ENCODE measurements at places on chromosomes 1 and 21. TPM values are rescaled to one million over a fixed set of nuclear protein-coding genes. Genes with fewer than 3 reads are reported as not detected.

DNA sequence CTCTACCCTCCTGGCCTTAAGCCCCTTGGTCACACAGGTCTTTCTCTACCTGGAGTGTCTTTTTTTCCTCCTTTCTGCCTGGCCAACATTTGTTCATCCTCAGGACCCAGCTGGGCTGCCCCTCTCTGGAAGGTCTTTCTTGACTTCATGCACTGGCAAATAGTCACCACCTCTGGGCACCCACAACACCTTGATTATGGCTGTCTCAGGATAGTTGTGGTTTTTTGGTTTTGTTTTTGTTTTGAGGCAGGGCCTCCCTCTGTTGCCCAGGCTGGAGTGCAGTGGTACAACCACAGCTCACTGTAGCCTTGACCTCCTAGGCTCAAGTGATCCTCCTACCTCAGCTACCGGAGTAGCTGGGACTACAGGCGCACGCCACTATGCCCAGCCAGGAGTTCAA lies 10.8 kb downstream of the RPS6KA1 start:
- DNase-seq = no peak

- peak; percentile 71 for DNase-seq
These were observed 33.0 kb upstream of the ADARB1 start for GRCh38 chr21:45041351-45041805.

GRCh38 chr1:8604041-8604945 lies 213.1 kb downstream of the RERE start:
- no peak for DNase-seq

- peak; percentile 70 for DNase-seq
These were observed 148.4 kb downstream of the COP1 start for GRCh38 chr1:176058686-176059085.

GRCh38 chr1:26346274-26347033 lies 7.5 kb downstream of the CRYBG2 start:
- no peak for DNase-seq

DNA sequence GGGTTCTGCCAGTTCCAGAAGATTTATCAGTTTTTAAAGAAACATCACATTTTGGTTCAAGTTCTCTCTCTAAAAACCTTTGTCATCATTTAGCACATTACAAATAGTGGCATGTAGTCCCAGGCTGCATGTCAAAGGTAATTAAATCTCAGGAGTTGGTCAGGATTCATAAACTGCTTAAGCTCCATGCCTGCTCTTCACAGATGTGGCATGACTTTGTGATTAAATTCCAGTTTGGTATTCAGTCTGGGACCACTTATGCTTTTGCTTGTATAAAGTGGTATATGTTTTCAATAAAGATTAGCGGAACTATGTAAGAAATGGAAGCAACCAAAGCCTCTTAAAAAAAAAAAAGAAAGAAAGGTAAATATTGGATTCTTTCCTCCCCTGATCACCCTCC lies 408.0 kb downstream of the DISC1 start:
- no peak for DNase-seq

GRCh38 chr1:222897527-222898190 lies 82.8 kb downstream of the DISP1 start:
- DNase-seq = no peak

DNA sequence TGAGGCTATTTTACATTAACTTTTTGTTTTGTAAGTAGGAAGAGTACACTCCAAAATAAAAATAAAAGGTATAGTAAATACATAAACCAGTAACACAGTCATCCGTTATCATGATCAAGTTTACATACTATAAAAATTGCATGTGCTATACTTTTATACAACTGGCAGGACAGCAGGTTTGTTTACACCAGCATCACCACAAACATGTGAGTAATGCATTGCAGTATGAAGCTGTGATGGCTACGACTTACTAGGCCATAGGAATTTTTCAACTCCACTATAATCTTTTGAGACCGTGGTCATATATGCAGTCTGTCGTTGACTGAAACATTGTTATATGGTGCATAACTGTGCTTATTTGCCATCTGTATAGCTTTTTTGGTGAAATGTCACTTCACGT lies 106.2 kb downstream of the CENPF start:
- DNase-seq = no peak

DNA sequence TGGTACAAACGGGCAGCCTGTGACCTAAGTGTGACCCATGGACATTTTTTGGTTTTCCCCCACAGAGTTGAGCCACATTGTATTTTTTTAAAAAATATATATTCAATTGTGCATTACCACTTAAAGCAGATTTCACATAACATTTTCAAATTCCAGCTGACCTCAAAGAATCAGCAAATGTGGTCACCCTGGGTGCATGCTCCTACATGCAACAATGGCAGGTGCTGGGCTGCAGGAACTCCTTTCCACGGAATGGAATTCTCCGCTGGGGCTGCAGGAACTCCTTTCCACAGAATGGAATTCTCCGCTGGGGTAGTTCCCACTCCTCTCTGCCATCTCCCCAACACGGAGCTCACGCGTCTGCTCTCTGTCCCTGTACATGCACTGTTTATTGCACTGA lies 68.7 kb downstream of the MAP10 start:
- DNase-seq = no peak

GRCh38 chr1:165726169-165726568 lies 27.8 kb upstream of the ALDH9A1 start:
- no peak for DNase-seq

GRCh38 chr1:65813956-65814355 lies 21.3 kb downstream of the PDE4B start:
- no peak for DNase-seq

DNA sequence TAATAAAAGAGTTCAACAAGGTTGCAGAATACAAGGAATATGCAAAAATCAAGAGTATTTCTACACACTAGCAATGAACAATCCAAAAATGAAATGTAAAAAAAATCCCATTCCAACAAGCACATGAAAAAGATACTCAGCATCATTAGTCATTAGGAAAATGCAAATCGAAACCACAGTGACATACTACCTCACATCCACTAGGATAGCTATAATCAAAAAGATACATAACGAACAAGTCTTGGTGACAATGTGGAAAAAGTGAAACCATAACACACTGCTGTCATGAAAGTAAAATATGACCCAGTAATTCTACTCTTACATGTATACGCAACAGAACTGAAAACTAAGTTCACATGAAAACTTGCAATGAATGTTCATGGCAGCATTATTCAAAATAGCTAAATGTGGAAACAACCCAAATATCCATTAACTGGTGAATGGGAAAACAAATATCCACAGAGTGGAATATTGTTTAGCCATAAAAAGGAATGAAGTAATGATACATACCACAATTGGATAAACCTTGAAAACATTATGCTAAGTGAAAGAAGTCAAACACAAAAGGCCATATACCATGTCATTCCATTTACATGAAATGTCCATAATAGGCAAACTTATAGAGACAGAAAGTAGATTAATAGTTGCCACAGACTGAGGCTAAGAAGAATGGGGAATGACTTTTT lies 34.3 kb downstream of the PIK3R3 start:
- DNase-seq = no peak

DNA sequence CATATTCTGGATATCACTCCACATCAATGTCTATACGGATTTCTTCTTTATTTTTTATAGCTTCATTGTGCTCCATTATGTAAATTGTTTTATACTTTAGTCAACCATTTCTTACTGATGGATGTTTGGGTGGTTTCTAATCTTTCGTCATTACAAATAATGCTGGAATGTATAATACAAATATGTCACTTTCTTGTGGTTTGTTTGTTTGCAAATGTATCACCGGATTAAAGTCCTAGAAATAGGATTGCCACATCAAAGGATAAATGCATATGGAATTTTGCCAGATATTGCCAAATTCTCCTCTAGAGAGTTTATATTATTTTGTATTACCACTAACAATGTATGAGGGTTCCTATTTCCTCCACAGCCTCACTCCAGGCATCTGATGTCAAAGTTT lies 48.7 kb upstream of the PRDM2 start:
- peak; percentile 19 for DNase-seq

DNA sequence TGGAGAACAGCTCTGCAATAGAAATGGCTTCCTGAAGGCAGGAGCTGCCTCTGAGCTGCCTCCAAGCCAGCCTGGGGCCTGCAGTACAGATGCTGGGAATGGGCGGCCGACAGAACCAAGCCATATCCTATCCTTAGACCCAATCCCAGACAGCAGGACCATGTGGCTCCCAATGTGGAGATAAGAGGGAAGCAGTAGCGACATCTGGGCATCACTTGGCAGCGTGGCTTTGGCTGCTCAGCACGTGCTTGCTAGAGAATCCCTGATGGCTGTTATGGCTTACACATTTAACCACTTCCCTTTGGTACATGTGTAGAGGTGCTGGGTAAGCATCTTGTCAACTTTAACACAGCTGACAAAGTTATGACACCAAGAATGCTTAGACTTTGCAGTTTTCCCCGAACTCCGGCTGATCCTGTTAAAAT lies 87.7 kb downstream of the MAN1C1 start:
- no peak for DNase-seq

GRCh38 chr1:80894921-80895320 lies 905.8 kb upstream of the ADGRL2 start:
- no peak for DNase-seq

GRCh38 chr1:91885716-91886506 lies at the start of gene TGFBR3:
TSS of gene TGFBR3 (minus strand) at chr1:91886151. CDS start at chr1:91861531, 24,620 bp downstream.
- DNase-seq = peak; percentile 97

GRCh38 chr1:97814121-97814520 lies 106.7 kb downstream of the DPYD start:
- DNase-seq = no peak

- DNase-seq = no peak
These were observed 11.7 kb downstream of the IFNGR2 start for GRCh38 chr21:33414926-33415325.

DNA sequence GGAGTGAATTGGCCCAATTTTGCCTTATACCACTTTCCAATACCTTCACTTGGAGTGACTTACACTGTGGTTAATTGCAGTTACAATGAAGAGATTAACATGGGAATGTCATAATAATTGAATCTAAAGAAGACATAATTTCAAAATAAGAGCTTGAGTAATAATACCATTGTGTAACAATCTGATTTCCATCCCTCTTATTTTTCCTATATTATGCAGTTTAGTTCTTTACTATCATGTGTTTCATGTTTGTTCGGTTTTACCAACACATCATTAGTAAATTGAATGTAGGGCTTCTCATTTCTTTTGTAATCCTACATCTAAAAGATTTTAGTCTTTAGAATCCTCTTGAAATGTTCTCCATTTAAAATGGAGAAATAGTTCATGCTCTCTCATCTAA lies 19.2 kb upstream of the XPR1 start:
- no peak for DNase-seq

- no peak for DNase-seq
These were observed 148.7 kb downstream of the ZNF326 start for GRCh38 chr1:90143591-90143990.

DNA sequence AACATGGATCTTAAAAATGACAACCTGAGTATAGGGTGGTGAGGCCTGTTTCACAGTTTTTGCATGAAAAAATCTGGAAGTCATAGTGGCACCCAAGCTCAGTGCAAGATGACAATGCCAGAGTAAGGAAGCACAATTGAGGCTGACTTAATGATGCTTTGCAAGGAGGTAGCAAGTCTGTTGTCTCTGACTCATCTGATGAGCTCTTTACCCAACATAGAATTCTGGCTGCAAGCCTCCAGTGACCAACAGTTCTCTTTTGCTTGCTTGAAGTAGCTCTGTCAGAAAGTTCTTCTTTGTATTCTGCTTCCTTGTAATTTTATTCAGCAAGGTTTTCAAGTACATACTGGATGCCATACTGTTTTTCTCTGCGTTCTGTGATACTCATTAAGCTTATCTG lies 117.1 kb downstream of the FOXD2 start:
- DNase-seq = no peak

DNA sequence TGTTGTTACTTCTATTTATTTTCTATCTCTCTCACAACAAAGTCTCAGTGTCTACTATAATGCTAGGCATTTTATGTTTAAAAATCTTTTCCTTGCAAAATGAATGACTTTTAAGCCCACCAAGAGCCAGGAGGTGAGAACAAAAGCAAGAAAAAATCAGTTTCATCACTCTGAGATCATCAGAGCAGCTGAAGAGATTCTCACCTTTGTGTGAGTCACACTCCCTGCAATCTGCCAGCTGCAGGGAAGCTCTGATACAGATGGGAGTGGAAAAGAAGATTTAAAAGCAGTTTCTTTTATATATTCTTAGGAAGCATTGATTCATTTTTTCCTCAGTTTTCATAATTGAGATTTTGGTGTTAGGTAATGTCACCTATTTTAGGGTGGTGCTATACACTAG lies 107.6 kb downstream of the LHX9 start:
- no peak for DNase-seq

- no peak for DNase-seq
These were observed 181.5 kb downstream of the GABPA start for GRCh38 chr21:25916226-25916625.

GRCh38 chr1:235928197-235928596 lies 61.5 kb upstream of the LYST start:
- DNase-seq = no peak

- DNase-seq = no peak
These were observed 27.6 kb downstream of the SPATA21 start for GRCh38 chr1:16409536-16410152.

DNA sequence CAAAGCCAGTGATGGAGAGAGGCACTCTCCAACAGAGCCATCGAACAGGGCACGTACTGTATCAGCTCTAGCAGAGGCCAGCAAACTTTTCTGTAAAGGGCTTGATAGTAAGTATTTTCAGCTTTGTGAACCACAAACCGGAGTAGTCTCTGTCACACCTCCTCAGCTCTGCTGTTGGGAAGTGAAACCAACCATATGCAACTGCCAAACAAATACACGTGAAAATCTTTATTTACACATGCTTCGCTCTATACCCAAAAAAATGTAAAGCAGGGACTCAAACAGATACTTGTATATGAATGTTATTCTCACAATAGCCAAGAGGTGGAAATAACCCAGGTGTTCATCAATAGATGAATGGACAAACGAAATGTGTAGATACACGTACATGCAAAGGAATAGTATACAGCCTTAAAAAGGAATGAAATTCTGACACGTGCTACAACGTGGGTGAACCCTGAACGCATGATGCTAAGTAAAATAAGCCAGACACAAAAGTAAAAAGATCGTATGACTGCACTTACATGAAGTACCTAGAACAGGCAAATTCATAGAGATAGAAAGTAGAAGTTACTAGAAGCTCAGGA lies 39.0 kb downstream of the SETD4 start:
- DNase-seq = no peak

- no peak for DNase-seq
These were observed 56.4 kb downstream of the AHCTF1 start for GRCh38 chr1:246875041-246876026.

Gene RNF223
- 0.31 TPM for polyA plus RNA-seq

Gene PROK1
- polyA plus RNA-seq = 0.13 TPM

Gene WNT9A
- polyA plus RNA-seq = 3.4 TPM

Gene PHLDA3
- polyA plus RNA-seq = 11.7 TPM

Gene KLHDC8A
- 1.2 TPM for polyA plus RNA-seq

Gene HRNR
- polyA plus RNA-seq = 0.54 TPM

Gene PGLYRP4
- polyA plus RNA-seq = not detected

Gene SPATA45
- 0.34 TPM for polyA plus RNA-seq

Gene HEYL
- polyA plus RNA-seq = 31.1 TPM

Gene LCE3E
- not detected for polyA plus RNA-seq

Gene TDRKH
- 11.8 TPM for polyA plus RNA-seq

Gene ASTN1
- 2.6 TPM for polyA plus RNA-seq

Gene TTC39A
- 8.0 TPM for polyA plus RNA-seq

Gene ARF1
- 269 TPM for polyA plus RNA-seq

Gene COL8A2
- 0.93 TPM for polyA plus RNA-seq

Gene NBPF6
- not detected for polyA plus RNA-seq
